Hematopoietic multipotent progenitor cell treated with erythropoietin and hydrocortisone succinate and interleukin-3 and kit ligand, for 15 days (in vitro differentiated cells): ENCODE measurements at places on chromosomes 3 and 15.

- DNase-seq, result peak; percentile 78
Observed at GRCh38 chr15:55318588-55319494, at the start of the genes PIGB and PIGBOS1. Gene PIGB (plus strand): TSS chr15:55319222. CDS start chr15:55319251, 29 bp downstream. Gene PIGBOS1 (minus strand): TSS chr15:55319123. CDS start chr15:55317792, 1,331 bp downstream.

GRCh38 chr15:77859491-77860060, 217.9 kb downstream of the TBC1D2B start:
- no peak for DNase-seq

- peak; percentile 38 for DNase-seq
Observed at GRCh38 chr3:15206662-15207576, 873 bp downstream of the CAPN7 start.

GRCh38 chr3:30457726-30458125, 148.7 kb upstream of the TGFBR2 start:
- DNase-seq, result no peak

DNA sequence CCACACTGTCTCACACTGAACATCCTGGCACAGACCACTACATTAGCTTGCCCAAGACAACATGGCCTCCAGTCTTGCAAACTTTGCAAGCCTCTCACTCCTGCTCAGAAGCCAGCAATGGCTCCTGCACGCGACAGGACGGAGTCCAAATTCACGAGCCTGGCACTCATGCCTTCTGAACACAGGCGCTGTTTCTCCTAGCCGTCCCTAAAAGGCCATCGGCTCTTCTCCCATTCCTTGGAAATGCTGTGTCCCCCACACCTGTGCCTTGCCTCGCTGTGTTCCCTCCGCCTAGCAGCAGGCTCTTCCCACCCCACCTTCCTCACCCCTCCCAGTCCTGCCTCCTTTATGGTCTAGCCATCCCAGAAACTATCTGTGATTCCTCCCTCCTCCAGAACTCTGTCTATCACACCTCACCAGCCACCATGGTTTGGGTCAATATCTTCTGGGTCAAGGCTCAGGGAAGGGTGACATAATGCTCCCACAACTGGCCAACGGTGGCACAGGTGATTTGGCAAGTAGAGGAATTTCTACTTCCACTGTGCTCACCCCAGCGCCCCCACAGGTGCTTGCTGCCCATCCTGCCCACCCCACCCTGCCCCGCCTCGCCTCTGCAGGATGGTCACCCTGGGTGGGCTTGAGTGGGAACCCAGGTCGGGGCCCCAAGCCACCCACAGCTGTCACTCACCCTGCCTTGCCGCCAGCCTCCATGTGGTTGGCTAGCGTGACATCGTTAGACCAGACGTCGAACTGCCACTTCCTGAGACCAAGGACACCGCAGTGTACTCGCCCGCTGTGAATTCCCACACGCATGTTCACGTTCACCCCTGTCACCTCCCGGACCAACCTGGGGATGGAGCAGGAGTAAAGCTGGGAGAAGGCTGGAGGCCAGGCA, 120.7 kb downstream of the ADCY5 start:
- no peak for DNase-seq

DNA sequence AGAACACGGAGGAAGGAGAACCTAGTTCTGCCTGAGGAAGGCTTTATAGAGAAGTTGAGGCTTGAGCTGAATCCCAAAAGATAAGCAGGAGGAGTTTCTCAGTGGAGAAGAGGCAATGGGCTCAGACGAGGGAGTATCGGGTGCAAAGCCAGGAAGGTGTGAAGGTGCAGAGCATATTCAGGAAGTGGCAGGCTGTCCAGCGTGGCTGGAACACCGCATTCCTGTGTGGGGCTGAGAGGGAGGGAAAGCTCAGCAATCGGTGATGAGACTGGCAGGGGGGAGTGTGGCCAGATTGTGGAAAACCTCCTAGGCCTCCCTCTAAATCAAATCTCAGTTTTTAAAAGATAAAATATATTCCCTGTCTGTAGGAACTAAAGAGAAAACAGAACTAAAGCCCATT, 63.0 kb downstream of the ARHGAP31 start:
- no peak for DNase-seq

GRCh38 chr3:32280262-32280910, 41.9 kb downstream of the CMTM8 start:
- no peak for DNase-seq

DNA sequence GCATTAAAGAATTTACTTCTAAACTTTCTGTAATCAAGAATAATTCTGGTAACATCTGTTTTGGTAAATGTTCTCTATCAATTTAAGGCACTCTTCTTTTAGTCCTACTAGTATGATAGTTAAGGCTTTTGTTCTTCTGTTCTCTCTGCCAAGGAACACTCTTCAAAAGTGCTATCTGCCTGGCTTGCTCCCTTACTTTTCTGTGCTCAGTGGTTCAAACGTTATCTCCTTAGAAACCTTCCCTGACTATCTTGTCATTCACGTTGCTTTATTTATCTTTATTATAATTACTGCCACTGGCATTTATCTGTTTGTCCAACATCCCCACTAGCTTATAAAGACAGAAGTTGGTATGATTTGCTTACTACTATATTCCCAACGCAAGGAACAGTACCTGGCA, 59.2 kb downstream of the RFX7 start:
- DNase-seq, result peak; percentile 8

GRCh38 chr15:63089260-63090043, 32.2 kb upstream of the LACTB start:
- no peak for DNase-seq

DNA sequence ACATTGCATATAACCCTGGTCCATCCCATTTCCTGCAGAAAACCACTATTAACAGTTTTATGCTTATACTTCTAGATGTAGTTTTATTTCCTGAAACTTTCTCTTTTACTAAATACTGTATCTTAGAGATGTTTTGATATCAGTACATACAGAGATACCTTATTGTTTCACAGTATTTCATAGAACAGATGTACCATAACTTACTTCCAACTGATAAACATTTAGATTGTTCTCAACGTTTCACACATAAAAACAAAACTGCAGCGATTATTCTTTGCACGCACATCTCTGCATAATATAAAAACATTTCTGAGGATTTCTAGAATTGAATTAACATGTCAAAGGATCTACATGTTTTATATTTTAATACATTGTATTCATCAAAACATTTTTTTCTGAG, 2.6 kb downstream of the ZNF80 start:
- DNase-seq, result no peak

DNA sequence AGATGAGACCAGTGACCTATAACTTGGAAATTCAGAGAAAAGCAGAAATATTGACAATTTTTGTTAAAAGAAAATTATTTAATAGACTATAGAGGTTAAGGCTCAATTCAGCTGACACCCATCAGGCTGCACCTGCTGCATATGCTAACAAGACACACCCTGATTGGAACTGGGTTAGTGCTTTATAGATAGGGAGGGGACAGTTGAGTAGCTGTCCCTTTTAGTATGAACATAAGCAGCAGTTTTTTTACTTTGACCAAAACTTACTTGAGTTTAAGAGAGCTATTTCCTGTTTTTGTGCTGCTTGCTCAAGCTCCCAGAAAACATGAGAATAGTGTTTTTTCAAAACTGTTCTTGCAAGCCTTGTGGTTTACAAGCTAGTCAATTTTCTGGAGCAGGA, 292.6 kb downstream of the LRRC3B start:
- DNase-seq, result no peak

DNA sequence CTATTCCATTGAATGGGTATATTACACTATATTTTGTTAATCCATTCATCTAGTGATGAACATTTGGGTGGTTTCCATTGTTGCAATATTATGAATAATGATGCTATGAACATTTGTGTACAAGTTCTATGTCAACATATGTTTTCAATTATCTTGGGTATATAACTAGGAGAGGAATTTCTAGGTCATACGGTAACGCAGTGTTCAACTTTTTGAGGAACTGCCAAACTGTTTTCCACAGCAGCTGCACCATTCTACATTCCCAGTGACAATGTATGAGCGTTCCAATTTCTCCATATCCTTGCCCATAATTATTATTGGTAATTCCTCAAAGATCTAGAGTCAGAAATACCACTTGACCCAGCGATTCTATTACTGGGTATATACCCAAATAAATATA, 24.1 kb upstream of the RORA start:
- DNase-seq, result no peak

DNA sequence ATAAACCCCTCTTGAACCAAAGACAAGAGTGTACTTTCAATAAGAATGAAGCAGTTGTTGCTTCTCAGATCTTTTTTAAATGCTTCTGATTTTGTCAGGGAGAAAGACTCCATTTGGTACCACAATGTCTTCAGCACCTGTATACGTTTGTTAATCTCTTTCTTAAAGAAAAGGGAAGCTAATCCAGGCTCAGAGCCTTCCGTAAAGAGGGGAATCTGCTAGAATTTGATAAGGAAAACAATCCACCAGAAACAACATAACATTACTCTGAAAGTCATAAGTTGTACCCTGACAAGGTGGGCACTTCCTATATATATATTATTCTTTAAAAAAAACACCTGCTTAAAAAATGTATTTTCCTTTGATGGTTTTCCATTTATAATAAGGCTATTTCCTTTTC, 19.8 kb downstream of the SH3BP5 start:
- no peak for DNase-seq

- no peak for DNase-seq
Observed at GRCh38 chr15:62125773-62126172, 39.3 kb downstream of the C2CD4B start.

GRCh38 chr3:177145954-177146353, 51.3 kb downstream of the TBL1XR1 start:
- peak; percentile 21 for DNase-seq

DNA sequence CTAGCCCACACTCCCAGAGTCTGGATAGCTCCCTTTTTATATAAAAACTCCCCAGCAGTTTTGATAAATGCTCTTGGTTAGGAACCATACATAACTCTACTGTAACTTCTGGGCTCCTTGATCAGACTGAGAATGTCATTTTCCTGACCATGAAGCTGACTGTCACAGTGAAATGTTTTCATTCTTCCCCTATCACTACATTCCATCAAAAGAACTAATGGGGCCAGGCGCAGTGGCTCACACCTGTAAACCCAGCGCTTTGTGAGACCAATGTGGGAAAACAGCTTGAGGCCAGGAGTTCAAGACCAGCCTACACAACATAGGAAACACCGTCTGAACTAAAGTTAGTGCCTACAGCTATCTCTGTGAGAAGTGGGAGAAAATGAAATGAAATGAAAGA, 72.8 kb upstream of the MYO5C start:
- no peak for DNase-seq

DNA sequence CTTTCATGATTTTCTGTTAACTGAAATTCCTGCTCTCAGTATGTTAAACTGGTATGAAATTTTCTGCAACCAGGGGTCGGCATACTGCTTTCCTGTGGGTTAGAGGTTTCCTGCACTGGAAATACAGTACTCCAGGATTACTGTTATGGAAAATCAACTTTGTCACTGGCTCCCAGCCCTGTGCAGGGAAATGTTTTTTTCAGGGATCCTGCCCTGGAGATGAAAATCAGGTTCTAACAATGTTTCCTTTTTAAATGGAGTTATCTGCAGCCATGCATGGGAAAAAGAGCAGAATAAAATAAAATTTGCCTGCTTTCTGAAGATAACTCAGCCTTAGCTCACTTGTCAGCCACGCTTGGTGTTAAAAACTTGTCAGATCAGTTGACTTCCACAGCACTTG, 220.4 kb downstream of the IL5RA start:
- no peak for DNase-seq

GRCh38 chr3:138378990-138379389, 30.6 kb downstream of the MRAS start:
- no peak for DNase-seq

GRCh38 chr15:45179221-45179985, 8.4 kb downstream of the SHF start:
- peak; percentile 54 for DNase-seq

DNA sequence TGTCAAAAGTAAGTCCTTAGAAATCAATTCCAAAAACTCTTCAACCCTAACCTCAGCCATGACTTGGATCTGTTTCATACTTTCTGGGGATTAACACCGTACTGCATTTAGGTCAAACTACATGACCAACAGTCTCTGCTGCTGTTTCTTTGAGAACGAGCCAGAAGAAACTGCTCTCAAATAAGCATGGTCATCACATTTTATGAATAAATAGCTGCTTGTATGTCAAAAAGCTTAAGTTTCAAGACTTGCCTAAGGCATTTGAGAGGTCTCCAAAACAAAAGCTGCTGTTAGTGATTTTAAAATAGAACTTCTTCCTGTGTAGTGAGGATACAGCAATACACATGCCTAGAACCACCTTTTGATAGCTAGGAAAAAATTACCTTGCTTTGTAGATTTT, 166.3 kb upstream of the CHRM5 start:
- no peak for DNase-seq

GRCh38 chr3:157427901-157428300, 8.7 kb upstream of the PTX3 start:
- no peak for DNase-seq

DNA sequence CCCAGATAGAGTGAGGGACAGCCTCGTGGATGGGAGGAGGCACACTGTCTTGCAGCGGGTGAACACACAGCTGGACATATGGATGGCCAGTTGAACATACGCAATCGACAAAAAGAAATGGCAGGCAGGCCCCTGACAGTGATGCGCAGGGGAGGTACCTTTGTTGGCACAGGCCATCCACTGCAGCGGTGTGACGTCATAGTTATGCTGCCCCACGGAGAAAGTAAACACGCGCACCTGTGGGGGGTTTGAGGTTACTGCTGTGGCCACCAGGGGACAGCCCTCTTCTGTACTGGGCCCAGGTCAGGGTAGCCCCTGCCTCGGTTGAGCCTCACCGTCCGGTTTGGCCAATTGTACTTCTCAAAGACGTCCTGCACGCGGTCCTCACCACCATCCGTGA, 19.4 kb upstream of the TMEM115 start:
- DNase-seq, result no peak

- peak; percentile 2 for DNase-seq
Observed at GRCh38 chr3:7710284-7710683, 791.3 kb upstream of the LMCD1 start.

GRCh38 chr15:40481341-40482074, 10.7 kb downstream of the CHST14 start:
- DNase-seq, result no peak

GRCh38 chr15:90149609-90150340, 47.5 kb upstream of the IDH2 start:
- DNase-seq, result no peak

GRCh38 chr3:127698286-127698685, 25.5 kb downstream of the ABTB1 start:
- DNase-seq, result no peak

DNA sequence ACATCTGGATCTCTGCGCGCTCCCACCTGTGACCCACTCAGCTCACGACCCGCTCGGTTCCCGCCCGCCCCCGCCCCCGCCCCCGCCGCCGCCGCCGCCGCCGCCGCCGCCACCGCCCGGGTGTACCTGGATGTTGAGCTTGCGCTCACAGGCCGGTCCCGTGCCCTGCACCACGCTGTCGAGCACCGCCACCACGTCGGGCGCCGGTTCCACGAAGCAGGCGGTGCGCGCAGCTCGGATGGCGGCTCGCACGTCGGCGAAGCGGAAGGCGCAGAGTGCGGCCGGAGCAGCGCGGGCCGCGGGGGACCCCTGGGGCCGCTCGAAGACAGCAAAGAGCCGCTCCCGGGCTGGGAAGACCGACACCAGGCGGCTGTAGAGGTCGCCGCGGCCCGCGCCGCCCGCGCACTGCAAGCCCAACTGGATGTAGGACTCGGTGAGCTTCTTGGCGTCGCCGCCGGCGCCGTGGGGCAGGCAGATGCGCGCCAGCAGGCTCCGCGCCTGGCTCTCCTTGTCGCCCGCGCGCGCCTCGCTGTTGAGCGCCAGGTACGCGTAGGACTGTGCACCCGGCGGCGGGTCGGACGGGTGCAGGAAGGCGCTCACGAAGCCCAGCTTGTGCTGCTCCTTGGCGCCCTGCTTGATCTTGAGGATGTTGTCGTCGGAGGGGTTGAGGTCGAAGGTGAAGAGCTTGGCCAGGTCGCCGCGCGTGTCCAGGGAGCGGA, 1.1 kb downstream of the PLXND1 start:
- no peak for DNase-seq
